Small intestine (tissue), 16 donors: ENCODE measurements at places on chromosomes 5 and 9. TPM values are rescaled to one million over a fixed set of nuclear protein-coding genes. Genes with fewer than 3 reads are reported as not detected.

RC3H2 gene
- polyA plus RNA-seq, result 28.1 TPM

DNA sequence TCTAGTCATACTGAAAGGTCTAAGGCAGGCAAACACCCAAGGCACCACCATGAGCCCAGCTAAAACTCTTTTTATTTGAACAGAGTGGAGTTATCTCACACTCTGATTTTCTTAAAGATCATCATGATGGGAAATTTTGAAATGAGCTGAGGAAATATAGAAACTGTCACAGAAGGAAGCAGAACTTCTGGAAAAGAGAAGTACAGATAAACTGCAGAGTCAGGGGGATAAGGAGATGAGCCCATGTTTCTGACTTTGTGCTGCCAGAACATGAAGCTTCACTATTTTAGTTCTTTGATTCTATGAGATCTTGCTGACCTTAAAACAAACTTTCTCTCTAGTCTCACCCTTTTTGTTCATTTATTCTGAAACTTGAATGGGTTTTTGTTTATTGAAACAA, 406.5 kb upstream of the EDIL3 start:
- DNase-seq, result no peak

- DNase-seq, result no peak
Observed at GRCh38 chr5:22471154-22471553, 382.0 kb downstream of the CDH12 start.

DNA sequence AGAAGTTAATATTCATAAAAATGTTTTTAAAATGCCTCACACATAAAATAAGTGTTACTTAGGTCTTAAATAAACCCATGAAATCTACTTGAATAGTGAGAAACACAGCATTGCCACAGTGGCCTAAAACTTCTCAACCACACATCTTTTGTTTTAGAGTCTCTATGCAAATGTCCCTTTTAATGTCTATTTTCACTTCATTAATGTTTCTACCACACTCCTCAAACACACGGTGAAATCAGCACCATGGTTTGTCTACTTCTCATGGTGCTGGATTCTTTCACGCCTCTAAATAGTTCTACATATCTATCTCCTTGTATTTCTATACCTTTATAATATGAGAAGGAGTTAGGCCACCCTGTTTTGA, 111.2 kb downstream of the EDIL3 start:
- DNase-seq, result no peak

DNA sequence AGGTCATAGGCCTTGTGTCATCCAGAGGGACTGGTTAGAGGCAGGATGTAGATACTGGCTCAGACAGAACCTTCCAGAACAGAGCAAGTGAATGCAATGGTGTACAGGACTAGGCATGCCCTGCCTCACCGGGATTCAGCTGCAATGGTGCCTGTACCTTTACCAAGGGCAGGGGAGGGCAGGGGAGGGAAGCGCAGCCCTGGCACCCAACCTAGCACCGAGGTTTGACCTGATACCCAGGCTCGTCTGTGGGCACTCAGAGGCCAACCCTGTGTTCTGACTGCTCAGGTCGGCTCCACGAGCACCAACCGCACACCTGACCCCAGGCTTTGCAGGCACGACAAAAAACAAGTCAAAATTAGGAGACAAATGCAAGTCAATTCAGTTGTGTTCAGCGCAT, 47.3 kb upstream of the GFPT2 start:
- no peak for DNase-seq

GRCh38 chr9:38084556-38084880, 15.5 kb upstream of the SHB start:
- no peak for DNase-seq

- DNase-seq, result no peak
Observed at GRCh38 chr5:33205727-33206410, 234.9 kb upstream of the TARS1 start.

DNA sequence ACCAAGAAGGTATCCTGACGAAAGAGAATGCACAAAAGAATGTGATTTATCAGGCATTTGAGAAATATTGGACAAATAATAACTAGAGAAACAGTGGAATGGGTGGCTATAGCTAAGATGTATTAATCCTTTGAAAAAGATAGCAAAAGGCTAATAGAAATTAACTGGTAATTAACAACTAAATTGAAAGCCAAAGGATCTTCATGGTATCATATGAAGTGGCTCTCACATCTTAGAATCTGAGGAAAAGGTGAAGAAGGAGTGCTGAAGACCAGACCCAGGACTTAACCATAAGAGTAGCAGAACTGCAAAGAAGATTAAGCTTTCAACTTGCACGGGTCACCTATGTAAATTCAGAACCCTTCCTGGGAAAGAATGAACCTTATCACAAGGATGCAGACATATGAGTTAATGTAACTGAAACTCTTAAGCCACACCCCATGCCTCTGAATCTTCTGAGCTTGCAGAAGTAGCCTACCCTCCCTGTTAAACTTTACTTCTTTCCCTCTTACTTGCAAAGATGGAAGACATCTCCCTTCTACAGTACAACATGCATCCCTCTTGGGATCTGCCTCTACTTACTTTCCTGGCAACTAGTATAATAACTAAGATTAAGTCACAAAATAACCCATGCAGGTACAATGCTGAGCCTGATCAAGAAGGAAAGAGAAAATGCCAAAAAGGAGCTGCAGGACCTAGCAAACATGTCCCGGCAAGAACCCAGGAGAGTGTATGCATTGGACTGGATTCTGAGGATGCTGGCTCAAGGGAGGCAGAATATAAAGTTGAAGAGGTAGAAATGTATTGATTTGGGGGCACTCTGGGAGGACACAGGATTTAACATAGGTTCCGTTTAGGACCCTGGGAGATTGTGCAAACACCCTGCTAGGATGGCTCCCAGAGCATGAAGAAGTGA, 395.5 kb upstream of the SLC30A5 start:
- DNase-seq, result no peak

- DNase-seq, result no peak
Observed at GRCh38 chr9:96567203-96567700, 52.4 kb downstream of the CDC14B start.

DNA sequence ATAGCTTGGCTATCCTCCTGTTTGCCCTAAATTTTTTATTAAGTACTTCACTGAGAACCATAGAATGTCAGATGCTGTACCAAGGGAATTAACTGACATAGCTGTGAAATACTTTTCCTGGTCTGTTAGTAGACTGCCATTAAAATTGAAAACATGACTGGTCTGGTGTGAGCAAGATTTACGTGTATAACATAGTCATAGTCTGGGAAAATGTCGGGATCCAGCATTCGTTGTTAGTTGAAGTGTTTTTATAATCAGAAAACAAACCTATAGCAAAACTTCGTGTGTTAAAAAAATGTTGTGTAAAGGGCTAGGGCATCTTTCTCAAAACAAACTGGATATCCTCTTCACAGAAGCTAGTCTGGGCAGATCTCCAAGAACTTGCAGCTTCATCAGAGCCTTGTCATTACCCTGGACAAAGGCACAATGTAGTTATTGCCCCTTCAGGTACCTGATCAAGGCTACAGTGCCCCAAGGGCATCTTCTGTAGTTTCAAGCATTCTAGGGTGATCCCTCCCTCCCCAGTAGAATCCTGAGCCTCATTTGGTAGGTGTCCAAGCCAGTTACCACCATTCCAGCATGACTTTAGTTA, 454.2 kb upstream of the SGCD start:
- DNase-seq, result no peak

DNA sequence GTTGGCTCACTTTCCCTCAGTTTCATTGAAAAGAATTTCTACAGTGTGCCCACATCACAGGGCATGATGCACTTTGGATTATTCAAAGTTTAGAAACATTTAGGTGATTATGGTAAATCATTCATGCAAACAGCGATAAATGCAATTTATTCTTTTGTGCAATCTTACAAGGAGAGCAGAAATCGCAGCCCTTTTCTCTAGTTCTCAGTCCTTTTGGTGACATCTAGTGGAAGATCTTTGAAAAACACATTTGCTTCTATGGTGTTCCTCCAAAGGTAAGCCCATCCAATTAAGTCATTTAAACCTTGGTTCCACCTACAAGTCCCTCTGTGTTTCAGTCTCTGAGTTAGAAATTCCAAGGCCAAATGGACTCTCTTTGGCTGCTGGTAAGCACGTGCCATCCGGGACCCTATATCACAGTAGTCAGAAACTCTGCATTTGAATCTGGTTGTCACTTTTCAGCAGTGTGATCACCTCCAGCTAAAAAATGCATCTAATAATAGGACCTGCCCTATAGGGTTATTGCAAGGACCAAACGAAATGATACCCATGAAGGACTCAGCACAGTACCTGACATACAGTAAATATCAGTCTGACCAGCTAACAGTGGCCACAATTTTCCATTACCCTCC, 66.4 kb downstream of the MACROH2A1 start:
- peak; percentile 73 for DNase-seq

IGFBPL1 gene
- not detected for polyA plus RNA-seq

TAL2 gene
- 0.77 TPM for polyA plus RNA-seq

GRCh38 chr9:92669527-92669889, 423 bp downstream of the IPPK start:
- DNase-seq, result peak; percentile 29

DNA sequence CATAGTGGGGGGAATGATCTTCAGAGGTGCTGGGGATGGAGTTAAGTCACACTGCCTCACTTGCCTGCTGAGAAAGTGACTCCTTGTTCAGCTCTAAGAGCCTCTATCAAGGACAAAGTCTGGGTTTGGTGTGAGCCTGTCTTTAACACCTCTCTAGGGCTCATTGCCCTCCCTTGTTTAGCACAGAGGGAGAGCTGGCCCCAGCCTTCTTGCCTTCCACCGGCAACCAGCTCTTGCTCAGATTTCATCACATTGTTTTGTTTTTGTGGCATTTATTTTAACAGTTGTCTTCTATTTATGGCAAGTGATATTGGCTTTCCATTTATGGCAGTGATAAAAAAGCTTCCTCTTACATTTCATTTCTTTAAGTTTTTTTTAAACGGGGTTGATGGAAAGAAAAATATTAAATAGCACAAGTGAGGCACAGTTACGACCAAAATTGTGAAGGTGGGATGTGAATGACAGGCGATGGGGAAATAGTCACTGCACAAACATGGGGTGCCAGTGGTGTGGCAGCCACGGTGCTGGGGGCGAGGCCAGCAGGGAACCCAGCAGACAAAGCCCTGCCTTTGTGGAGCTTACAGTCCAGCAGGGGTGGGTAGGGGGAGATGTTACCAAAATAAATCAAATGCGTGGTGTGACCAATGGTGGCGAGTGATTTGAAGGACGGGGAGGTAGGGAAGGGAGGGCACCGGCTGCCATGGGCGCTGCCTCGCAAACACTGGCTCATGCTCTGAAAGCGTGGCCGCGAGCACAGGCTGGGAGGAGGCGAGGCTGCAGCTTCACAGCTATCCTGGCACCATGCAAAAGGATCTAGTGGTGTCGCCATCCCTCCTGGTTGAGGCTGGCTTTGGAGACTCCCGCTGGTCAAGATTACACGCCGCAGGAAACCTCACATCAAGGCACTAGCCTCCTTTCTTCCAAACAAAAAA, 21.2 kb upstream of the UNC5A start:
- DNase-seq, result no peak

TAF1L gene
- 0.03 TPM for polyA plus RNA-seq

AJM1 gene
- 3.3 TPM for polyA plus RNA-seq

CSF1R gene
- polyA plus RNA-seq, result 4.9 TPM

DNA sequence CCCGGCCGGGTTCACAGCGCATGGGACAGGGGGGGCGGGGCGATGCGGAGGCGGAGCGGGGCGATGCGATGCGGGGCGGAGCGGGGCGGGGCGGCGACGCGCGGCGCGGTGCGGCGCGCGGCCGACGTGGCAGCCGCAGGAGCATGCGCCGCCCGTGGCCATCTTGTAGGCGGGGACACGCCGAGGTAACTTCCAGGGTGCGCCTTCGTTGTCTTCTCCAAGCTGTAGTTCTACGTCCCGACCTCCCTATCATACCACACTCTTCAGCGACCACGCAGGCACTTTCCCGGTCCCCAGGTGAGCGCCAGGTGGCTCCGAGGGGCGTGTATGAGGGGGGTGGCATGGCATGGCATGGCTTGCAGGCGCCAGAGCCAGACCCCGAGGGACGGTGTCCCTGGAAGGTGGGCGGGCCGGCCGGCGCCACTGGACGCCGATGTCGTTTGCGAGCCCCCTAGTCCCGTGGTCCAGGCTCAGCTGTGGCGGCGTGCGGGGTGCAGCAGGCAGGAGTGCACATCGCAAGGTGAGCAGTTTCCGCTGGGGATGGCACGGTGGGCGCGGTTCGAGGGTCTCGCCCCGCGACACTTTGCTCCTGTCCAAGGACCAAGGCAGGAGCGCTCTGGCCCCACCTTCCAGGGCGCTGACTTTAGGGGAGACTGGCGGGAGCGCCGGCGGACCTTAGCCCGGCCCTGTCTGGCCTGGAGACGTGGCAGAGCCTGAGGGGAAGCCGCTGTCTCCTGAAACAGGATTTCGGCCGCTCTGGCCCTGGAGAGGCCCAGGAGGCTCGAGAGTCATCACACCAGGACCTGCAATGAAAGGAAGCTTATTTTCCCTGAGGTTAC, at the start of gene PRRC1:
Gene PRRC1 (plus strand): TSS at position 161 of the 839 bp plus-strand sequence. CDS start 5,840 bp downstream, outside the sequence.
- peak; percentile 94 for DNase-seq

TJP2 gene
- polyA plus RNA-seq, result 191 TPM

- no peak for DNase-seq
Observed at GRCh38 chr5:32378966-32379365, 65.6 kb downstream of the ZFR start.
